NCI-H345 (cell line): ENCODE measurements at places on chromosomes 1 and 21.

GRCh38 chr1:11748294-11749202, 12.6 kb downstream of the AGTRAP start:
- DNase-seq = no peak

- DNase-seq = no peak
Measured at GRCh38 chr1:180964056-180964455, 51.4 kb downstream of the KIAA1614 start.

DNA sequence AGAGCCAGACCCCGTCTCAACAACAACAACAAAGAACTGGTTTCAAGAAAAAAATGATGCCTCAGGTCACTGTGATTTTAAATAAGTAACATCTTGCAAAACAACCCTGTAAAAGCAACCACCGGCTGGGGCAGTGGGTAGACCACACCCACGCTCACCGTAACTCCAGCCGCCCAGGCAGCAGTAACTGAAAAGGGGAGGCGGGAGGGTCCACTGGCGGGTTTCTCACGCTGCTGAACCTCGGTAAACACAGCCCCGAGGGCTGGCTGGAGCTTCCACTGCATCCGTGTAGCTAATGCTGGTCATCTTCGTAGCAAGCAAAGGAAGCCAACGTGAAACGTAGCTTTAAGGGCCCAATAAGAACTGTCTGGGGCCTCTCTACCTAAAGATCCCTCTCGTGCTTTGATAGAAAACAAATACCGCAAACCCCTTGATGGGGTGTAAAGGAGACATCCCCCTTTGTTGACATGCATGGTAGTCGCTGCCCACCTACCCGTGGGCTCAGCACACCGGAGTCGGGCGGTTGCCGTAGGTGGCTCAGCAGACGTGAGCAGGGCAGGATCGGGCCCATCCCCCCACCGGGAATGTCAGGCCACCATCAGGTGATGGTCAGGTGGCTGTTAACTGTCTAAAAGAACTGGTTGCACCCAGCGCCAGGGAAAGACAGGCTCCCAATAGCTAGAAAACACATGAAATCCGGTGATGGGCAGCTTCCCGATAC, 4.2 kb downstream of the C1orf159 start:
- no peak for DNase-seq

DNA sequence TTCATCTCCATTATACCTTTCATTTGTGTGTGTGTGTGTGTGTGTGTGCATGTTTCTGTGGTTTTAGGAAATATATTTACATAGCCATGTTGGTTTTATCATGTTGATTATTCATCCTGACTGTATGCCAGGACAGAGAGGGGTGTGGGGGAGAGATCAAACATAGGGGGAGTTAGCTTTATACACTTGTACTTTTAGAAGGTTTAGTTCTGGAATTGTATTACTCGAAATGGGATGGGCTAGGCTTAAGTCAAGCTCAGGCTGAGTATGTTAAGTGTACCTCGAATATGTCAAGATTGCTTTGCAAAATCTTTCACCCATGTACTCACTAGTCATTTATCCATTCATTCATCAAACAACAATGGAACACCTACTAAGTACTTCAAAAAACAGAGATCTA, 123.3 kb downstream of the HMCN1 start:
- no peak for DNase-seq

- DNase-seq = no peak
Measured at GRCh38 chr21:26461500-26461899, 111.6 kb downstream of the CYYR1 start.

DNA sequence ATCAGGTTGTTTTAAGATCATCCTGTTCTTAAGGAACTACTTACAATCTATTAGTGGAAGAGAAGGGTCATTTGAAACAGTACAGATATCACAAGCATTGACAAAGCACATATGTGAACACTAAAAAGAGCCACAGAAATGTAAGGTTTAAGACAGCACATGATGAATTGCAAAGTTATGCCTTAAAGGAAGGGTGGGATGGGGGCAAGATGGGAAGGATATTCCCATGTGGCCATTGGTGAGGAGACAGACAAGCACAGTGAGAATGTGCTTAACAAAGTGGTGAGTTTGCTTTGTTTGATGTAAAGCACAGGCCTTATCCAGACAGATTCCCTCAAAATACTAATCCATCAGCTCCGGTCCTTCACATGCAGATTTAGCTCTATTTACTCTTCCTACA, 151.6 kb upstream of the IVNS1ABP start:
- no peak for DNase-seq

GRCh38 chr1:46477153-46477929, 12.3 kb upstream of the DMBX1 start:
- DNase-seq = peak; percentile 50

DNA sequence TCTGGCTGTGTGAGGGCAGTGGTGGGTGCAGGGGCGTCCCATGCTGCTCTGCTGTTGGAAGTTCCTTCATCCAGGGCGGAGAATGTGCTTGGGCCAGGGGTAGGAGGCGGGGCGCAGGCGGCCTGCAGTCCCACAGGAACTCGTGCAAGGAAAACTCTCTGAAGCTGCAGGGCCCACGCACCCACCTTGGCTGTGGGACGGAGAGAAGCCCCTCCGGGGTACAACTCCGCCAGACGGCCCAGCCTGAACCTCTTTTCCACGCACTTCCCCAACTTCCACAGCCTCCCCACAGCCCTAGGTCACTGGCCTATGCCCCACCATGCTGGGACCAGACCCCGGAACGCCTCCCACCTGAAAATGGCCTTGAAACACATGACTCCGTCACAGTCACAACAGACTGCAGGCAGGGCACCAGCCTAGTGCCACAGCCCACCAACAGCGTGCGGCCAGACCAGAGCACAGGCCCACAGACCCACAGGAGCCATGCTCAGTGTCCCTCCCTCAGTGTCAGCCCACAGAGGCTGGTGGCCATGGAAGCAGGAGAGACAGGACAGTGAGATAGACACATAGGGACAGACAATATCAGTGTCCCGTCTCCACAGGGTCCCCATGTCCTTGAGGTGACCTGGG, 47.8 kb downstream of the WNT9A start:
- no peak for DNase-seq

DNA sequence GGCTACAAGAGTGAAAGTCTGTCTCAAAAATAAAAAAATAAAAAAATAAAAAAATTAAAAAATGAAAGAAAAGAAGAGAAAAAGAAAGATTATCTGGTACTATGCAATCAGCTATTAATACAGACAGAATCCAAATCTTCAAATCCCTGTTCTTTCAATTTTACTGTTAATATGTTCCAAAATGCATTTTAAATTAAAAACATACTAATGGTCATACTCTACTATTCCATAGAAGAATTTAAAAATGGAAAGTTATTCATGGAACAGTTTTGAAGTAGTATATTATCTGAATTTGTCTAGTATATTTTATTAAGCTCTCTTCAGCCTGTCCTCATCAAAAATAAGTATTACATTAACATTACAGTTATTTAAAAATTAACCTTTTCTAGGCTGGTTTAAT, 430.1 kb downstream of the PTBP2 start:
- no peak for DNase-seq

DNA sequence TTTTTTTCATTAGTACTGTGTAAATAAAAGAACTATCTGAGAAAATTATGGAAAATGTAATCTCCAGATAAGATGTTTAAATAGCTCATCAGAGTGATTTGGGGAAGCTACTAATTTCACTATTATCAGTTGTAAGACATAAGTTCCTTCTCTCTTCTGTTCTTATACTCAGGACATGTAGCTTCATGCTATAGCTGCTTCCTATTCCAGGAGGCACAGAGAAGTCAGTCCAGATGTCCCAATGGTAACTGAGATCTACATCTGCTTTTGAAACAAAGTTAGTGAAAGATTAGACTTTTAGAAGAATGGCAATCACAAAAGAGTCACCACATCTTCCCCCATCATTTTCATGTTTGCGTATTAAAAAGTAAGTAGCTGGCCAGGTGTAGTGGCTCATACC, 5.6 kb downstream of the MAP3K21 start:
- no peak for DNase-seq

- DNase-seq = no peak
Measured at GRCh38 chr1:72117621-72118020, 164.7 kb downstream of the NEGR1 start.

- no peak for DNase-seq
Measured at GRCh38 chr1:88799491-88799890, 91.9 kb downstream of the GTF2B start.

- DNase-seq = no peak
Measured at GRCh38 chr1:47561523-47562007, 123.7 kb downstream of the FOXD2 start.

DNA sequence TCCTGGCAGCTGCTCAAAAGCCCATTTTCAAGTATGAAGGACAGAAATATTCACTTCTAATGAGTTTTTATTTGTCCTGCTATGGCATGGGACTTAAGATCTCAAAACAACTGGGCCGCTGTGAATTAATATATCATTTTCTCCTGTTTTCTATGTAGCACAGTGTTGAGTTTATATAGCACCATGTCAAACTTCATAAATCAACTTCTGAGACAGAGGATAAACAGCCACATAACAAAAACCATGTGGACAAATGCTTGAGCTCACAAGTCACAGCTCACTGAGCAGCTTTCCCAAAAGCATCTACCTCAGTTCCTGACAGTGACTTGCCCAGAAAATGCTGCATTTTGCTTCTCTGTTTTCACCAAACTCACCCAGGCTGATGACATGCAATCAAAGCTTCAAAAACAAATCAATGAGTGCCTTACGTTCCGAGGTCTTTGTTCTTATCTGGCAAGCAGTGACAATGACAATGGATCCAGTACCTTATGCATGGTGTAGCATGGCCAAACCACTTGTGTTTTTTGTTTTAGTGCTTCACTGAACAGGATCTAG, 722.6 kb downstream of the LRRIQ3 start:
- DNase-seq = peak; percentile 27

GRCh38 chr1:206013026-206013795, 10.0 kb upstream of the RAB7B start:
- no peak for DNase-seq

DNA sequence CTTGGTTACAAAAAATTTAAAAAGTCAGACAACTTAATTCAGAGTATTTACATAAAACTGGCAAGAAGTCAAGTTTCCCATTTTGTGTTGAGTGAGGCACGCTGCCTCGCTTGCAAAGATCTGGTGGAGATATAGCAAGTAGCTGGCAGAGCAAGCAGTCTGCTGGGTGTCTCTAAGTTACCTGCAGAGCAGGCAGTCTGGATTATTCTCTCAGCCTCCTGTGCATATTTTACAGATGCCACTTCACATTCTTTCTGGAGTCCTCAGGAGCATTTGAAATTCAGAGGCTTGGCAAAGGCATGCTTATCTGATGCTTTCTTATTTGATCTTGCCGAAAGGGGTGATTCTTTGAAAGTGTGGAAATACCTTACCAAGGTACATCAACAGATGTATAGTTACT, 640.4 kb upstream of the ADGRL4 start:
- DNase-seq = no peak

DNA sequence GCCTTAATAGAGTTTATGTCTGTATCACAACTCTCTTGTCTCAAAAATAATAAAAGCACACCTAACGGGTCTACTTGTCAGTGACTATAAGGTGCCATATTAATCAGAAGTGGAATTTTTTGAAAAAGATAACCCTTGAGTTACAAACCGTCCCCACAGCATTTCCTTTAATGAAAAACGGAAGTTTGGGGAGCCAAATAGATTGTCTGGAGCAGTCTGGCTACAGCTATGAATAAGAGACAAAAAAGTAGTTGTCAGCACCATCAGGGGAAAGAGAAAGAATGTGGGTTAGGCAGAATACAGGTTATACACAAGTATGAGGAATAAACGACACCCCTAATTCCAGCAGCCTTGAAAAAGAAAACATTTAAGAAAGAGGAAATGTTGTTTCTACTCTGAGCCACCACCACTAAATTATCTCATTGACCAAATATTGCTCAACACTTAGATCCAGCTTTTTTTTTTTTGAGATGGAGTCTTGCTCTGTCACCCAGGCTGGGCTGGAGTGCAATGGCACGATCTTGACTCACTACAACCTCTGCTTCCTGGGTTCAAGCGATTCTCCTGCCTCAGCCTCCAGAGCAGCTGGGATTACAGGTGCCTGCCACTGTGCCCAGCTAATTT, 29.4 kb upstream of the USP24 start:
- no peak for DNase-seq

DNA sequence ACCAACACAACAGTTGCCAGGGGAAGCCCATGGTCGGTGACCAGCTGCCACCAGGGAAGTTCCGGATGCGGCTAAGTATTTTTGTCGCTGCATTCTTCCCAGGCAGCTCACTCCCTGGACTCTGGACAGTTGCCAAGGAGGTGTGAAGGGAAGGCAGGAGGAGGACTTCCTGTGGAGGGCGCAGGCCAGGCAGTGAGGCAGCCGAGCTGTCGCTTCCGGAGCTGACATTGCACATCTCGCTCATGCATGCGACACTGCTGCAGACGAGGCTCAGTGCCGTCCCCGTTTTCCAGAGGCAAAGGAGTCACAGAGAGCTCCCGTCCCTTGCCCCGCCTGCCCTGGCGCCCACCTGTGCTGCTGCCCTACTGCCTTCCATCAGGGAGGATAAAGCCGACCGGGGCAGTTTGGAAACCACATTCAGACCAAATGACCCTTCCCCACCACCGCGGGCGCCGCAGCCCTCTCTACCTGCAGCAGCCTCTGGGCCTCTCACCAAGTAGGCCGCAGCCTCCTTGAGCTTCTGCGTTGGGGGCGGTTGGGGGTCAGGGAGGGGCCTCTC, 81.4 kb downstream of the NENF start:
- peak; percentile 78 for DNase-seq

- no peak for DNase-seq
Measured at GRCh38 chr1:63497577-63497976, 25.4 kb downstream of the ITGB3BP start.

DNA sequence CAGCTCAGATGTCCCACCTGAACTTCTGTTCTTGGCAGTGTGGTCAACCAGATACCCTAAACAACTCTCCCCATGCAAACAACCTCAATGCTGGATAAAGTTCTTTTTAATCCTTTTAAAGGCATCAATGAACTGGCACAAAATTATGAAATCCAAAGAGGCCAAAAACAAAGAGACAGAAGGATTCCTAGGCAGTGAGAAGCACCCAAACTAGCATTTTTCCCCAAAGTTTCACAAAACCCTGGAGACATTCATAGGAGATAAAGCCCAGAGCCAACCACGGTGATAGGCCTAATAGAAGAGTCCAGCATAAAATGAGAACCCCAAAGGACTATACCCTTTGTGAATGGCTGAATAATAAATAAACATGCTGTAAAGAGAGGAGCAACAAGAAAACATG, 50.7 kb downstream of the MATN1 start:
- DNase-seq = no peak
